ENCODE measurements at places on chromosomes 6 and 20.

DNA sequence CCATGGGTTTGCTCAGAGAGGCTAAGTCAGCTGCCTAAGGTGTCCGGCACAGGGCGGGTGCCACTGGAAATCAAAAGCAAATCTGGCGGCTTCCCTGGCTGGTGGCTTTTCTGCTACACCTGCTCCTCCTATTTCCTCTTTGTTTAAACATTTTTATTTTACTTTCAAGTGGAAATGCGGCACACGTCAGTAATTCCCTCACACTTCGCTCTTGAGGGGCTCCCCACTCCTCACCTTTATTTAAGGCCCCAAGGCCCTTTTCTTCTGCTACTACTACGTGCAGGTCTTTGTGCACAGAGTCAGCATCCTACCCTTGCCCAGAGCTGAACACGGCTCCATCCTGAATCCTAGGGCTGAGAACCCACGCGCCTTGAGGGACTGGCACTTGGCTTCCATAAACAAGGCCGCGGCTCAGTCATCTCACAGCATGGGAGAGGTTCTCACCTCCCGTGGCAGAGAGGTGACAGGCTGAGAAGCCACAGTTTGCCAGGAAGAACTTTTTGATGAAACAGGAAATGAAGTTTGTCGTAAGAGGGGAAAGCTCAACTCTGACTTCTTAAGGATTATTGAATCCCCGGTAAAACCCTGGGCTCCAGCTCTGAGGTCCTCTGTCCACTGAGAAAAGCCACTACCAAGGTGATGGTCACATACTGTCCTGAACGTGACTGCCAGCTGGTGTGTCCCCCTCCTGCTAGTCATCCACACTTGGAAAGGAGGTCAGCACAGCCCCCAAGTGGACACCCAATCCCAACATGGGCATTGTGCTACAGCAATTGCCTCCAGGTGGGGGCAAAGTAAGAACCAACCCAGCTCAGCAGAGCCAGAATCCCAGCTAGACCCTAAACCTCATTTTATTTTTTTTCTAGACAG, 48.0 kb downstream of the NFATC2 start:
- DNase-seq: no peak

GRCh38 chr6:85677234-85677956, 34.7 kb upstream of the SYNCRIP start:
- DNase-seq: peak; percentile 66

GRCh38 chr6:118996289-118996820, 61.4 kb upstream of the MCM9 start:
- DNase-seq: no peak

DNA sequence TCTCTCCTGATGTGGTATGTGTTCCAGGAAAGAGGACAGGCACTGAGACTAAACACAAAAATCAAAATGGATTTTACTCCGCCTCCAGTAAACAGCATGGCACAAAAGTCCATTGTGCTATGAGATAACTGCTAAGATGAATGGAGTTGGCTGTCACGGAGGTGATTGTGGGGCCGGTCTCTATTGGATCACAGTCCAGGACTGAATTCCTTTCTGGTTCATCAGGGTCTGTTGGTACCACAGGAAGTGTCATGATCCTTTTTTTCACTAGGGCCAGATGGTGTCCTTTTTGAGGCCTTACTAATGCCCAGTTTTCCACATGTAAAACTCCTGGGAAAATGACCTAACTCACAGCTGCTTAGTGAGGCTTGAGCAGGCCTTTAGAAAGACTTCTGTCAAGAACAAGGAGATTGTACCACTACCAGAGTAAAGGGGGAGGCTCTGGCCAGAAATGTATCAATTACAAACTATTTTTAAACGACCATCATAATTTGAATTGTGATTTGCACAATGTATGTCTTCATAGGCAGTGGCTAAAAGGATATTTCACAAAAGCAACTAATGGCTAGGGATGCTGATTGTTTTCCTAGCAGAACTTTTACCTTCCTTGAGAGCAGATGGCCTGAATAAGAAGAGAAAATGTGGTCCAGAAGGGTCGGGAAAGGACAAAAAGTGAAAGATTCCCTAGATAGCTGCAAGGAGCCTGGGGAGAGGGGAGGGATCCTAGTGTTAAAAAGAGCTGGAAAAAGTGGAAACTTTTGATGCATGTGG, 192.2 kb upstream of the POU3F2 start:
- peak; percentile 80 for DNase-seq

DNA sequence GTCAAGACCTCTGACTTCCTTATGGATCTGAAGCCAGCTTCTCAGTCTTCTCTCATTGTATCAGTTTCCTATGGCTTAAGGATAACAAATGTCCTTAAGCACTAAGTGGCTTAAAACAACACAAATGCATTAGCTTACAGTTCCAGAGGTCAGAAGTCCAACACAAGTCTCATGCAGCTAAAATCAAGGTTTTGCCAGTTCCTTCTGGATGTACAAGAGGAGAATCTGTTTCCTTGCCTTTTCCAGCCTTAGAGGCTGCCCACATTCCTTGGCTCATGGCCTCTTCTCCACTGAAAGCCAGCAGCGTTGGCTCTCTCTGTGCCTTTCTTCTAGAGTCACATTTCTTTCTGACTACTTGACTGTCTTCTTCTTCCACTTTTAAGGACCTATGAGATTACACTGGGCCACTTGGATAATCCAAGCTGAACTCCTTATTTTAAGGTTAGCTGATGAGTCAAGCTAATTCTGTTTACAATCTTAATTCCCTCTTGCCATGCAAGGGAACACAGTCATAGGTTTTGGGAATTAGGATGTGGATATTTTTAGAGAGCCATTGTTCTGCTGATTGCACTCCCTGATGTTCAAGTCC, 179.0 kb downstream of the BCAS1 start:
- DNase-seq: no peak

GRCh38 chr6:90144396-90144795, 152.2 kb downstream of the BACH2 start:
- no peak for DNase-seq

DNA sequence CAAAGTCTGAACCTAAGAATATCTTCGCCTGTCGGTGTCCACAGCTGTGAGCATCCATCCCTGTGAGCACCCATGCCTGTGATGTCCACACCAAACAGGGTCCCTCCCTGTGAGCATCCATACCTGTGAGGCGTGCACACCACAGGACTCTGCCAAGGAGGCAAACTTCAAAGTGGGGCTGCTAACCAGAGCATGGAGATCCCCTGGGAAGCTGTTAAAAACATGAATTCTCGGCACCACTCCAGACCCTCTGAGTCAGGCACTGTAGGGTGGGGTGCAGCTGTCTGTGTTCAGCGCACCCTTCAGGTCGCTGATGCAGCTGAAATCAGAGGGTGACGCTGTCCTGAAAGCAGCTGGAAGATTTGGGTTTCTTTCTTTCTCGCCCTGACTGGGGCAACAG, 85.4 kb upstream of the NXT1 start:
- no peak for DNase-seq

DNA sequence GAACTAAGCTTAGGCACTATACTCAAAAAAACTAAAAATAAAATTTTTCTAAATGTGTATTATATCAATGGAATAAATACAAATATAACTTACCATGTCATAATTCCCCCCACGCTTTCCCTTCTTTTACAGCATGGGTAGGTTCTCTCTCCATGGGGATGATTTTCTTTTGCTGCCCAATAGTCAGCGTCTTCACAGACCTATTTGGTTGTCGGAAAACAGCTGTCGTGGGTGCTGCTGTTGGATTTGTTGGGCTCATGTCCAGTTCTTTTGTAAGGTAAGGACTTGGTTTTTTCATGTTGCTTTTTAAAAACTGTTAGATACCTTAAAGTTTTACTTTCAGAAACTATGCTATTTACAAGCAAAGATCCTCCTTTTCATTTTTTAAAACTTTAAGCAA, 85.3 kb downstream of the SLC16A10 start:
- DNase-seq: no peak

DNA sequence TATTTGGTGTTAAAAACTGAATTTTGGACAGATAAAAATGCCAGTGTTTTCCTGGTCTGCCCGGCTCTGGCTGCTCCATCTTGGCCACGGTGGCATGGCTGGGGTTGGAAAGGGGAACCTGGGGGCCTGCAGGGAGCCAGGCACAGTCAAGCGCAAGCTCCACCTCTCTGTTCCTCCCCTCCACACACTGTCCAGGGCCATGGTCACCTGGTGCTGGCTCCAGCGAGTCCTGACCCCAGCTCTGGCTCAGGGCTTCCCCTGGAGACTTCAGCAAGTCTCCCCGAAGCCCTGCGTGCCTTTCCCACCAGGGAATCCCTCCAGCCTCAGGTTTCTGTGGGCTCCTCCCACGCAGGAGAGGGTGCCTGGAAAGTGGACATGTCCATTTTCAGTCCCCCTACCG, 298.5 kb downstream of the QKI start:
- DNase-seq: no peak

- no peak for DNase-seq
Measured at GRCh38 chr20:34710568-34710839, 6.4 kb downstream of the TP53INP2 start.

DNA sequence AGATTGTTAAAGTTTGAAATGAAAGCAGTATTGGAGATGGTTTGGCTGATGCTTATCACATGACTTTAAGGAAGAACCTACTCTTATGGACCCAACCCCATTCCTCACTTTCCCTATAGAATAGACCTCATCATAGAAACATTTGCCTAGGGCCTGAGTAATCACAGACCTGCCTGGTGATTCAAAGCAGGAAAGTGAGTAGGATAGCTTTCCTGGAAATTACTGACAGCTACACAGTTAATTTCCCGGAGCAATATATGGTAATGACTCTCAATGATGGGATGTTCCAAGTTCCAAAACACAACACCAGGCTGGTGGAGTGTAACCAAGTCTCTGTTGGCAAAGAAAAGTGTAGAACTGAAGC, 233.8 kb downstream of the SIM1 start:
- no peak for DNase-seq

- no peak for DNase-seq
Measured at GRCh38 chr6:107244742-107245480, 129.6 kb upstream of the BEND3 start.

DNA sequence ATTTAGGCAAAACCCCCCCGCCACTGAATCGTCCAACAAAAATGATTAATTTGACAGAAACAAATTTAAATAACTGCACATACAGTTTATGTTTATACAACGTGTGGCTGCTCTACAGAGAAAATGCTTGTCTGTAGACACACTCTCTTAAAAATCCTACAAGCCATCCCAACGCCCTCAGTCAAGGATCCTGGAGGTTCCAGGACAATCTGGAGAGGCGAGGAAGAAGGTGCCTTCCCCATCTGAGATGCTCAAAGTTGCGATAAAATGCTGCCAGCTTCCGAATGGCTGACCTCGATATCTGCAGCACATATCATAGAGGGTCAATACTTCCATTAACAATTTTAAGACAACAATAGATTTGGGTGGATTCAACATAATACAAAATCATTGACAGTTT, 25.3 kb downstream of the ZNF217 start:
- no peak for DNase-seq

DNA sequence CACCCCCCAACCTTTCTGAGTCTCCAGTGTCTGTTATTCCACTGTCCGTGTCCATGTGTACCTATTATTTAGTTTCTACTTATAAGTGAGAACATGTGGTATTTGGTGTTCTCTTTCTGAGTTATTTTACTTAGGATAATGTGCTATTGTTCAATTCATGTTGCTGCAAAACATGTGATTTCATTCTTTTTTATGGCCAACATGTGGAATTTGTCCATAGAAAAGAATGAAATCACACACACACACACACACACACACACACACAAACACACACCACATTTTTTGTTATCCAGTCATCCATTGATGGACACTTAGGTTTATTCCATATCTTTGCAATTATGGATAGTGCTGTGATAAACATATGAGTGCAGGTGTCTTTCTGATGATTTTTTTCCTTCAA, 23.5 kb downstream of the IGF2R start:
- DNase-seq: no peak

GRCh38 chr6:16045238-16045637, 83.6 kb upstream of the MYLIP start:
- peak; percentile 11 for DNase-seq

DNA sequence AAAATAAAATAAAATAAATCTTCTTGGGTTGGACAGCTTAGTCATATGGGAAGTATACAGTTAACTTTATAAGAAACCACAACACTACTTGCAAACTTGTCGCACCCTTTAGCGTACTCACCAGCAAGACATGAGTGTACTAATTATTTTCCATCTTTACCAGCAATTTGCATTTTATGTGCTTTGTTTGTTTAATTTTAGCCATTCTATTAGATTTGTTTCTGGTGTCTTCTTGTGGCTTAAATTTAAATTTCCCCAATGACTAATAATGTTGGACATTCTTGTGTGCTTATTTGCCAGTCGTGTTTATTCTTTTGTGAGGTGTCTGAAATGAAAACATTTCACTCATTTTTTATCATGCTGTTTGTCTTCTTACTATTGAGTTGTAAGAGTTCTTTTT, 1172.2 kb upstream of the CITED2 start:
- DNase-seq: no peak

DNA sequence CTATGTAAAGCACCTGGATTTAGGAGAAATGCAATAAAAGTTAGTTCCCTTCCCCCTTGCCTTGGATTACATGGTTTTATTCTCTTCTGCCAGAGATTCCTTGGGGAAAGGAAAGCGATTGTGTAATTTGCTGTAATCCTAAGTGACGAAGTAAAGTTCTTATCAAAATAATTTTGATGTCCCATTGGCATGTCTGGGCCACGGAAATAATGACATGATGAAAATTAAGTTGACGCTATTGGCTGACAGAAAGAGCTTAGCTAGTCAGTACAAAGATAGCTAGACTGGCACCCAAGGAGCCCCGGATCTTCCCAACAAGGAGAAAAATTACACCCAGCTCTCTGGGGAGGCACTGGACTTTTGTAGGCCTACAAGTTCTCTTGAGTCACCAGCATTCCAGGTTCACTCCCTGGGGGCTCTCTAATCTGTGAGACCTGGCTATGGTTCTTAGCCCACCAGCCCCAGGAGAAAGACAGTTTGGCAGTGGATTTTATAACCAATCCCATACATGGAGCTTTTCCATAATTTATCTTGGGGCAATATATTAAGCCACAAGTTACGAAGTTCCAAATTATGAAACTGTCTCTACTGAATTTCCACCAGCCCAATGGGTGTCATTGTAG, 59.9 kb downstream of the FOXA2 start:
- no peak for DNase-seq

GRCh38 chr6:1871724-1872315, 262.1 kb downstream of the FOXC1 start:
- DNase-seq: peak; percentile 80

GRCh38 chr6:24972311-24972958, 36.7 kb upstream of the RIPOR2 start:
- no peak for DNase-seq

DNA sequence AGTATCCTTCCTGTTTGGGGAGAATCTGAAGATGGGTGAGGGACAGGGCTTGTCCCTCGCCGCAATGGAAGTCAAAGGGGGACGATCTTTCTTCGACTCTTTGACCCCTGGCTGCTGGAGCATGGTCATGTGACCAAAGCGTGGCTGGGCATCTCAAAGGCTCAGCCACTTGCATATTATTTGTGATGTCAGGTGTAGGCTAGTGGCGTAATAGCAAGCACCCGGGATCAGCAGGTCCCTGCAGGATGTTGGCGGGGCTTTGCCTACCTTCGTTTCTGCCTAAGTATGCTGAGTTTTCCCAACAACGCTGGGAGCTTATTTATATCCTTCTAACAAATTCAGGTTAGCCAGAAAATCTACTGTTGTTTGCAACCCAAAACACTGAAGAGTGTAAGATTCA, 50.3 kb upstream of the IL20RA start:
- DNase-seq: peak; percentile 11

Data from globus pallidus (tissue), 1 donor.